ENCODE measurements at places on chromosomes 1 and 21.

DNA sequence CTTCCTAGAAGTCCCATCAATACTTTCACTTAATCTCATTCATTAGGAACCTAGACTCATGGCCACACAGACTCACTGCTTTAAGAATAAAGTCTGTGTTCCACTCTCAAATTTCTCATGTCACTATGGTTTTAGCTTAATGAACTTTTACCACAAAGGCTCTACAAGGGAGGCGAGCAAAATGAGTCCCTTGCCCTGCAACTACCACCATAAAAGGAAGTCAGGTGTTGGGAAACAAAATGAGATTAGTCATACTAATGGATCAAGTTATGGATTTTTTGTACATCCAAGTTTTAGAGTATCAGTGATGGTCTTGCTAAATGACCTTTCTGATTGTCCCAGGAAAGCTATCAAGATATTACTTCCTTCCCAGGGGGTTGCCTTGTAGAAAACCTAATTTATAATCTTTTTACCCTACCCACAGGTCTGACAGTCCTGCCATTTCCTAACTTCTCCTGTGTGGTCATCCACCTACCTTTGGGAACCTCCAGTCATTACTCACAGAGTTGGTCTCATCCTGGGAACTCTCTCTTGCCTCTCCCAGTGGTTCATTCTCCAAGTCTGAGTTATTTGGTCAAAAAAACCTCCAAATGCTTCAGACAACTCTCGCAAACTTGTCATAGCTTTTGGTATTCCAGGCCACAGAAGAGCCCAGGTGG is 51.8 kb upstream of the SLC16A1 start:
- no peak for DNase-seq

DNA sequence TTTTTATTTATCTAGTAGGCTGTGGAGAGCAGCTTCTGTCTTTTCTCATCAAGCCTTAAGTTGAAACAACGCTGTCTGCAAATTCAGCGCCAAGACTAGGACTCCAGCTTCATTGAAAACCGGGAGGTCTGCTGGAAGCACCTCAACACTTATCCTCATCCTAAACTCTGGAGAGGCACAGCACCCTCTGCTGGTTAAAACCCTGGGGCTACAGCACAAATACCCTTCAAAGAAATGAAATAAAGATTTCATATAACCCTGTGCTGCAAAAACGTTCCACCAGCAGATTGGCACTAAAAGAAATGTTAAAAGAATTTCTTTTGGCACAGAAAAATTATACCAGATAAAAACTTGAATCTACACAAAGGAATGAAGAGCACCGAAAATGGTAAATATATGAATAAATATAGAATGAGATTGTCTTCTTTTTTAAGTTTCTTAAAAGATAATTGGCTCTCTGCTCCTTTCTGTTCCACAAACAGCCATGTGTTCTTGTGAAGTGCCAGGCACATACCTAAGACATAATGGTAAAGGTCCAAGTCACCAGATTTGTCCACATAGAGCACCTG is 227.7 kb upstream of the SAMSN1 start:
- DNase-seq, result peak; percentile 74

GRCh38 chr1:237473854-237474253 is 416.9 kb downstream of the ZP4 start:
- DNase-seq, result no peak

GRCh38 chr1:183148599-183148998 is 37.5 kb upstream of the LAMC2 start:
- no peak for DNase-seq

GRCh38 chr1:199979071-199979470 is 48.4 kb upstream of the NR5A2 start:
- no peak for DNase-seq

DNA sequence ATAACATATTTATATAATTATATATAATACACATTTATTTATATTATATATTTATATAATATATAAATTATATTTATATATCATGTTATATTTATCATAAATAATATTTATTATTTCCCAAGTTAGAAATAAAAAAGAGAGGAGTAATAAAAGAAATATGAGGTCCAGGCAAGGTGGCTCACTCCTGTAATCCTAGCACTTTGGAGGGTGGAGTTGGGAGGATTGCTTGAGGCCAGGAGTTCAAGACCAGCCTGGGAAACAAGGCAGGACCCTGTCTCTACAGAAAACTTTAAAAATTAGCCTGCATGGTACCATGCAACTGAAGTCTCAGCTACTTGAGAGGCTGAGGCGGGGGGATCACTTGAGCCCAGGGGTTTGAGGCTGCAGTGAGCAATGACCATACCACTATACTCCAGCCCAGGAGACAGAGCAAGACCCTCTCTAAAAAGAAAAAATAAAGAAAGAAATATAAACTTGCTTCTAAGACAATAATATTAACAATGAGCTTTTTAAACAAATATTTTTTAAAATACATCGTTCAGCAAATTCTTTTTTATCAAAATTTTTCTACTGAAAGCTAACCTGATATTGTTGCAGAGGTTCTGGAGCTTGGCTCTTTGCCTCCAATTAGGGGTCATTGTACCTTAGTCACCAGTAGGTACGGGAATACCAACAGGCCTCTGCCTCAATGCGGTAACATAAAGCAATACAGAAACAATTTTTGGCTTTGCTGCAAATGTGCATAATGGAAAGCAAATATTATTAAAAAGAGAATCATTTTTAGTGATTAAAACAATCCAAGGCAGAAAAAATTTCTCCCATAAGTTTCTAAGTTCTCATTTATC is 290.0 kb downstream of the SETD4 start:
- no peak for DNase-seq

GRCh38 chr21:35991131-35991530 is 69.2 kb downstream of the SETD4 start:
- DNase-seq, result no peak

DNA sequence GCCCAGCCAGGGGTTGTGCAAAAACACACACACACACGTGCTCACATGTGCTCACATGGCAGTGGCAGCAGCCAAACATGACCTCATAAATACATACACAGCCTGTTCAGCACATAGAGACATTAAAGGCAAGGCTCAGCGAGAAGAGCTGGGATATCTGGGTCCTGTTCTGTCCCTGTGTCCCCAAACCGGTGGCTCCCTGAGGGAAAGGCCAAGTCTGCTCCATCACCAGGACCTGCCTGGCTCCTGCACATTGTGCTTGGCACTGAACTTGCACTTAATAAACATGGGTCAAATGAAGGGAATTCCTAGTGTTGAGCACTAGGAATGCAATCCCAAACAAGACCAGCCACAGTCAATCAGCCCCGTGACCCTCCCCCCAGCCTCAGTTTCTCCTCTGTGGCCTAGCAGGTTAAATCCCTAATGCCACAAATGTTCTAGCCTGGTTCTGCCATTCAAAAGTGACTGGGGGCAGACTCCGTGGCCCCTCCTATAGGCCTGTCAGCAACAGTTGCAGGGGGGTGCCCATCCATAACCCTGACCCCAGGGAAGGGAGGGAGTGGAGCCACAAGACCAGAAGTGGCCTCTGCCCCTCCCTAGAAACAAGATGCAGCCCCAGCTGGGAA is 160.9 kb upstream of the VAMP3 start:
- peak; percentile 58 for DNase-seq

- DNase-seq, result no peak
These were observed 75.4 kb downstream of the NOS1AP start for GRCh38 chr1:162144853-162145252.

DNA sequence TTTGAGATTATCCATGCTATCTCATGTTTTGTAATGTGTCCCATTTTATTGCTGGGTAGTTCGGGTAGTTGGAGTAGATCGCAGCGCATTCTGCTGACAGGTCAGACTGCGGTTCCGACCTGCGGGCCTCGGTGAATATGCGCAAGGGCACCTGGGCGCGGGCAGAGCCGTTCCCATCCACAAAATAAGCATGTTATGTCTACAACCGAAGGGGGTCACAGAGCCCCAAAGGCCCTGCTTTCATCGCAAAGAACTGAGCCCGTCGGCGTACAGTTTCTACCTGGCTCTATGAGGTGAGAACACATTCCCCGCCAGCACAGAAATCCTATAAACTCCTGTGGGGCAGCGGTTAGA is 88.4 kb downstream of the PRKAB2 start:
- no peak for DNase-seq

DNA sequence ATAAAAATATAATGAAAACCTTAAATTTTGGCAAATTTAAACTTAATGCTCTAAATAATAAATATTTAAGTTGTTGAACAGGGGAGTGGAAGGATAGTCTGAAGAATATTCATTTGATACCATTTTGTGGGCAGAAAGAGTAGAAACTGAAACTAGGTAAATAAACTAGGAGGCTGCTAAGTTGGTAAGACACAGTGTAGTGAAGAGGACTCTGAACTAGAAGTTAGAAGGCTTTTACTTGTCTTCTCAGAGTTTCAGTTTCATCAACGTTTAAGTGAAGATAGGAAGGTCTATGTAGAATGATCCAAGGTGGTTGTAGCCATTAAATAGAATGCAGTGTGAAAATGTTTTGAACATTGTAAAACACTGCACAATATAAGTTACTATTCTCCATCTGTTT is 516.9 kb downstream of the AMY1C start:
- no peak for DNase-seq

- no peak for DNase-seq
These were observed 356.5 kb upstream of the PTBP2 start for GRCh38 chr1:96365076-96365475.

GRCh38 chr1:215501496-215501895 is 65.6 kb upstream of the KCTD3 start:
- no peak for DNase-seq

GRCh38 chr21:41641510-41641815 is 125.4 kb downstream of the RIPK4 start:
- DNase-seq, result peak; percentile 36

DNA sequence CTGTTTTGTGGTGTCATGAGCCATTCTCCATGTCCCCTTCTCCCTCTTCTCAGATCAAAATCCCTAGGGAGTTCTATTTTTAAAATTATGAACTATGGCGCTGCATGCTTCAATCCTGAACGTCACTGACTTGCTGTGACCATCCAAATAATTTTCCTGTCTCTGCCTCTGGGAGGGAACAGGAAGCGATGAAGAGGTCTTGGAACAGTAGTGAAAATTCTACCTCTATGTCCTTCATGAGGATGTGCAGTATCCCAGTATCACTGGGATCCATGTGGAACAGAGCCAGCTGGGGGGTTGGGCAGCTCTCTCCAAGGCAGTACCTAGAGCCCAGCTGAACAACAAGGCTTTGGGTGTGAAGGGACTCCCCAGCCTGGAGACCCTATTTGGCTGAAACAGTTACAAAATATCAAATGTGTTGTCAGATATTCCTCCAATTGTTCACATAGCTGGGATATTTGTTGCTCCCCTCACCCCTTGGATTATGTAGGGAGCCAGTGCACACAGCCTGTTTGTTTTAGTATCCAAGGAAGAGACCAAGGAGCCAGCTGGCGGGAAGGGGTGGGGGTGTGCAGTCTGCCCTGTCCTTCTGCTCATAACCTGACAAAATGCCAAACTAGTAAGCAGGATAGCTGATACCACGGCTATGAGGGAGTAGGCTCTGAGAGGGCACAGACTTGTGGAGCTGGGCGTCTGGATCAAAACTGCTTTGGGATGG is 7.6 kb downstream of the DCLRE1B start:
- DNase-seq, result no peak

DNA sequence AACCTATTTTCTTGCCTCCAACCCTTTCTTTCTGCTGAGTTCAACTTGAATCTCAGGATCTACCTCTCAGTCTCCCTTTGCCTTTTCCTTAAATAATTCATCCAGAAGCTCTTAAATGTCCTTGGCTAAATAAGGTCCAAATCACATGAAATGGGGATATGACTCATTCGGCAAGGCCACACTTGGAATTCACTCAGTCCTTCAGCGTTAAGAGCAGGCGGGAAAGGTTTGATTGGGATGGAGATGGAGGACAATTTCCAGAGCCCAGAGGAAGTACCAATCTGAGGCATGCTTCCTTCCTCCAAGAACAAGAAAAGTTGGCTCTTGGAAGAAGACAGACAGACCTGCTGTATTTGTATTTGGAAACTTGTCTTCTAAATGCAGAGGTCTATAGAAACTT is 128.5 kb downstream of the PROX1 start:
- DNase-seq, result no peak

DNA sequence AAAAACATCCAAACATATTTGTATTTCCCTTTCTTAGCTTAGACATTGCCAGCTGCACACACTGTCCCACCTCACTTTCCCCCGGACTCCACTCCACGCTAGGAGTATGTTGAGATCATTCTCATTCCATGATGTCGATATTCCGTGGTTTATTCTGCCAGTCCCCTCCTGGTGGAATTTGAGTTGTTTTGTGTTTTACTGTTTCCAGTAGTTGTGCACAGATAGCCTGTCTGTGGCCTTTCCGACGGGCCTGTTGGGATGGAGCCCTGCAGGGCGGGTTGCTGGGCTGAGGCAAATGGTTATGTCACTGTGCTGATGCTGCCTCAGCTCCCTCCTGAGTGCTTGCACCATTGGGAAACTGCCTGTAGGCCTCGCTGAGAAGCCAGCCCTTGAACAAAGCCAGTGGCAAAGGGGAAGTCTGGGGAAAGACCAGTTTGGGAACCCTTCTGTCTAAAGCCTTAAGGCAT is 12.8 kb downstream of the TRAPPC10 start:
- peak; percentile 94 for DNase-seq

DNA sequence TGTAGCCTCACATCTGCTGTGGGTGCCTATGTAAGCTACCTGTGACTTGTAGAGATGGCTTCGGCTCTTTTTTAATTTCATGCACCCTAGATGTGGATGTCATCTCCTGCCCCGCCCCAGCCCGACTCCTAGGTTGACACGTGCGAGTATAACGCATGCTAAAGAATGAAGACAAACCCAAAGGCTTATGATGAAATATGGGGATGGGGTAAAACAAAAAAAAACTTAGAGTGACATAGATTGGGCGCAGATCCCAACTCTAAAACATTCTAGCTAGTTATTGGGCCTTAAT is 613 bp upstream of the ERO1B start:
- DNase-seq, result no peak

- no peak for DNase-seq
These were observed 43.3 kb downstream of the POU2F1 start for GRCh38 chr1:167263819-167264464.

- no peak for DNase-seq
These were observed 49.5 kb upstream of the PKN2 start for GRCh38 chr1:88634538-88634937.

DNA sequence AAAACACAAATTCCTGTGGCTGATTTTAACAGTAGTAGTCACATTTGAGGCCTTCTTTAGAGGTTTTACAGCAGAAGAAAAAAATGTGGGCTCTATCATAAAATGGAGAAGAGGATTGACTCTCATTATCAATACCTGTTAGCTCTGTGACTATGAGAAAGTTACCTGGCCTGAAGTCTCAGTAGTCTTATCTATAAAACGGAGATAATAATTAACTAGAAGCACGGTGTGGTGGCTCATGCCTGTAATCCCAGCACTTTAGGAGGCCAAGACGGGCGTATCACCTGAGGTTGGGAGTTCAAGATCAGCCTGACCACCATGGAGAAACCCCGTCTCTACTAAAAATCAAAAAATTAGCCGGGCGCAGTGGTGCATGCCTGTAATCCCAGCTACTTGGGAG is 90.4 kb upstream of the PLPPR4 start:
- no peak for DNase-seq

GRCh38 chr1:182071924-182072323 is 10.4 kb upstream of the ZNF648 start:
- no peak for DNase-seq

All from posterior vena cava (tissue), 2 donors.